ENCODE measurements at places on chromosomes 4 and X. TPM values are rescaled to one million over a fixed set of nuclear protein-coding genes. Genes with fewer than 3 reads are reported as not detected.

MAGEC1 gene
- total RNA-seq: not detected

NUP62CL gene
- total RNA-seq: 1.6 TPM

TBC1D19 gene
- total RNA-seq: 21.2 TPM

STPG2 gene
- total RNA-seq: 0.66 TPM

CFAP47 gene
- 0.17 TPM for total RNA-seq

DNA sequence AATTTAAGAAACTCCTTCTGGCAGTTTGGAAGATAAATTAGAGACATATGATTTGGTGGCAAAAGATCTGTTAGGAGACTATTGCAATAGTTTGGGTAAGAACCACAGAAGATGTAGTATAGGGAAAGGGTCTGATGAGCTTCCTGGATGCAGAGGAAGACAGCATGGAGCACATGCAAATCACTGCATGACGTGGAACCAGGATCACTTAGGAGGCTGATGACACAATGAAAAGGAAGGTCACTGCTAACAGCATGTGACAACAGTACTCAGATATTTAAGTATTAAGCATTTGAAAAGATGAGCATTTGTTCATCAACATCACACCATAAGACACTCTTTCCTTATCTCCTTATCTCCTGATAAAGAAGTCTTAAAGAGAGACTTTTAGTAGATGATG lies 167.8 kb upstream of the LDB2 start:
- no peak overlapping the region for H3K27ac ChIP-seq
- H3K4me3 ChIP-seq: no peak overlapping the region
- no peak for DNase-seq
- H3K36me3 ChIP-seq: no peaks in the 10 kb centered on the region
- H3K27me3 ChIP-seq: no peaks in the 10 kb centered on the region

GRCh38 chr4:138891631-138892031 lies 124.0 kb upstream of the NOCT start:
- H3K36me3 ChIP-seq: no peaks in the 10 kb centered on the region
- H3K4me3 ChIP-seq: no peak overlapping the region
- DNase-seq: no peak
- H3K4me1 ChIP-seq: peaks cover 7% of the 10 kb centered on the region
- no peak overlapping the region for H3K27ac ChIP-seq
- H3K27me3 ChIP-seq: peaks cover 4% of the 10 kb centered on the region

DNA sequence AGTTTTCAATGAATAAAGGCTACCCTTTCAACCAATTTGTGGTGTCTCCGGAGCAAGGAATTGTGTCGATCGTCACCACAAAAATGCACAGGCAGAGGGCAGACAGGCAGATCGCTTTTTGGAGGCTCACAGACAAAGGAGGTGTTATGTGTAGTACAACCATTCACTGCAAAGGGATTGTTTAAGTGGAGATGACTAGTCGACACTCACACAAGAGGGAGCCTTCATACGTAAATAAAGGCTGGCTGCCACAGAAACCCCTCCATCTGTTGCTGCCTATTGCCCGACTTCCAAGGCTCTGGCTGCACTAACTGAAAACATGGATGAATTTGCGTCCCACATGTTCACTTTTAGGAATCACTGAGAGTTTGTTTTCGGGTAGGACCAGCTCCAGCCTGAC lies 281.1 kb downstream of the NKX6-1 start:
- DNase-seq: no peak
- no peak overlapping the region for H3K4me3 ChIP-seq
- H3K27me3 ChIP-seq: no peaks in the 10 kb centered on the region
- H3K36me3 ChIP-seq: no peaks in the 10 kb centered on the region
- H3K27ac ChIP-seq: no peak overlapping the region

DNA sequence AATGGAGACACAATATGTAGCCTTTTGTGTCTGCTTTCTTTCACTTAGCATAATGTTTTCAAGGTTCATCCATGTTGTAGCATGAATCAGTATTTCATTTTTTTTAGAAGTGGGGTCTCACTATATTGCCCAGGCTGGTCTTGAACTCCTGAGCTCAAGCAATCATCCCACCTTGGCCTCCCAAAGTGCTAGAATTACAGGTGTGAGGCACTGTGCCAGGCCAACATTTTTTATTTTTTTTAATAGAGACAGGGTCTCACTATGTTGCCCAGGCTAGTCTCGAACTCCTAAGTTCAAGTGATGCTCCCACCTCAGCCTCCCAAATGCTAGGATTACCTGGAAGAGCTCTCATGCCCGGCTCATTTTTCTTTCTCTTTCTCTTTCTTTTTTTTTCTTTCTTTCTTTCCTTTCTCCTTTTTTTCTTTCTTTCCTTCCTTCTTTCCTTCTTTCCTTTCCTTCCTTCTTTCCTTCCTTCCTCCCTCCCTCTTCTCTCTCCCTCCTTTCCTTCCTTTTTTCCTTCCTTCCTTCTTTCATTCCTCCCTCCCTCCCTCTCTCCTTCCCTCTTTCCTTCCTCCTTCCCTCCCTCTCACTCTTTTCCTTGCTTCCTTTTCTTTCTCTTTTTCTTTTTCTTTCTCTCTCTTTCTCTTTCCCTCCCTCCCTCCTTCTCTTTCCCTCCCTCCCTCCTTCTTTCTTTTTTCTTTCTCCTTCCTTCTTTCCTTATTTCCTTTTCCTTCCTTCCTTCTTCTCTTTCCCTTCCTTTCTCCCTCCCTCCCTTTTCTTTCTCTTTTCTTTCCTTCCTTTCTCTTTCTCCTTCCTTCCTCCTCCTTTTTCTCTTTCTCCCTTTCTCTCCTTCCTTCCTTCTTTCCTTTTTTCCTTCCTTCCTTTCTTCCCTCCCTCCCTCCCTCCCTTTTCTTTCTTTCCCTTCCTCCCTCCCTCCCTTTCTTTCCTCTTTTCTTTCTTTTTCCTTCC lies 10.1 kb upstream of the RPL39 start:
- H3K27me3 ChIP-seq: peaks cover 2% of the 10 kb centered on the region
- H3K36me3 ChIP-seq: no peaks in the 10 kb centered on the region
- no peak for DNase-seq
- no peak overlapping the region for H3K4me3 ChIP-seq
- H3K4me1 ChIP-seq: no peaks in the 10 kb centered on the region

DNA sequence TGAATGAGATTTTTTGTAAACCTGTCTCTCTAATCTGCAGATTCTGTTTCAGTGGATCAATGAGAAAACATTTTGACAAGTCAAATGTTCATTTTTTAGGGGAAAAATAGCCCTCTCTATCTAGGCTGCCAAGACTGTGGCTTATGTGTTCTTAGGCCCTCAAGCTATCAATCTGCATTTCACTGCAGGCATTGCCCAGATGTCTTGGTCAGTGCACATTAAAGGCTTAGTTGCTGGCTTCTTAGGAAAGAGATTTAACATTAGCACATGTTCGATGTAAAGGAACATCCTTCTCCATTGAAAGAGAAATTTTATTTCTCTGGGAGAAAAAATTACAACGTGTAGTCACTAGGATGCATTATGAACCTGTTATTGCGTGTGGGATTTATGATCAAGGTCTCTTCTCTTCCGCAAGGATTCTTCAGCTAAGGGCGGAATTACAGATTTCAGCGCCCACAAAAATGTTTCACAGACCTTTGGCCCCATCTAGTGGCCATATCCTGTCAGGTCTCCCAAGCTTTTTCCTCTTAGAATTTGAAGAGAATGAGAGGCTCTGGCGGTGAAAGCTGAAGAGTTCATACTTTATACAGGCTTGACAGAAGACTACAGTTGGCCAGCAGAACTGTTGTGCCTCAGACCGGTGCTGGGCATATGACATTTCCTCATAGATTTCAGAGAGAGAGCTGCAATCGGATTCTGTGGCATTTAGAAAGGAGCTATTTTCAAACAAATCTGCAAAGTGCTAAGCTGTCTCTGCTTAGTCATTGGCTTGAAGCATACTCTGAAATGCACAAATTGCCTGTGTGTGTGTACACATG lies 144.6 kb upstream of the NOCT start:
- no peaks in the 10 kb centered on the region for H3K36me3 ChIP-seq
- H3K4me1 ChIP-seq: peaks cover 14% of the 10 kb centered on the region
- peak overlapping the region; percentile 3 for H3K27ac ChIP-seq
- H3K4me3 ChIP-seq: peak overlapping the region; percentile 1
- peak; percentile 66 for DNase-seq

DNA sequence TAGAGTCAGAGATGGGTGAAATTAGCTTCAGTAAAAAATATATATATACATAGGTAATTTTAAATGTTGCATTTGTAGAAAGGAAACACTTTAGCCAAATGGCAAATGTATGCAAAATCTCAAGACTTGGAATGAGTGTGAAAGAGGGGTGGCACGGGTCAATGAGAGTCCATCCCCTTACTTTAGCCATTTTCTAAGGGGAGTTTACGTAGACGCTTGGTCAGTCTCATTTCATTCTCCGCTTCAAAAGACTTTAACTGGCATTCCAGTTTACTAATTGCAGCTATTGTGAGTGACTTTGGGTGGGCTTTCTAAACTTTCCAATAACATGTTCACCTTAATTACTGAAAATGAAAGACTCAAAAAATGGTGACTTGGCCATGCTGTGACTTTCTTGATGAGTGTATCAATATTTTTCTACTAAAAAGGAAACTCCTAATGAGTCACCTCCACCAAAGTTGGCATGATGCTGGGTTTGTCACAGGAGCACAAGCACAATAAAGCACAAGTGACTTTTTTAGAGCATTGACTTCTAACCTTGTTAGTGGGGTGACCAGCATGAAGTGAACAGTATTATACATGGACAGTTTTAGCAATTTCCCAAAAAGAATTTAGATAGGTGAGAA lies 356.0 kb upstream of the RASGEF1B start:
- H3K27me3 ChIP-seq: peaks cover 2% of the 10 kb centered on the region
- H3K27ac ChIP-seq: no peak overlapping the region
- H3K36me3 ChIP-seq: no peaks in the 10 kb centered on the region
- H3K4me3 ChIP-seq: no peak overlapping the region
- no peak for DNase-seq
- H3K4me1 ChIP-seq: peaks cover 4% of the 10 kb centered on the region

DNA sequence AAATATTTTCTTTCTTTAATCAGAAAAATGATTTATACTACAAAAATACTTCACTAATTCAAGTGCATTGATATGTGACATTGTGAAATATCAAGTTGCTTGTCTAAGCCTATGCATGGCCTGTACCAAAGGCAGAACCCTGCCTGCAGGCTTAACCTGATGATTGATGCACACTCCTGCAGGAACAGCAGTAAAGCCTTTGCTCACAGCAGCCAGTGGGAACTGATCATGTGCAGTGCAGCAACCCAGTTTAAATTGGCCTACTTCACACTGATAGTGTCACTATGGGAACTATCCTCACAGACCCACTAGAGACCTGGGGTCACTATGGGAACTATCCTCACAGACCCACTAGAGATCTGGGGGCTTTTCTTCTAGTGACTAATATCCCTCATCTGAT lies 603.8 kb downstream of the RAPGEF2 start:
- H3K27me3 ChIP-seq: no peaks in the 10 kb centered on the region
- H3K4me1 ChIP-seq: peaks cover 11% of the 10 kb centered on the region
- H3K4me3 ChIP-seq: no peak overlapping the region
- H3K27ac ChIP-seq: no peak overlapping the region
- no peak for DNase-seq

DNA sequence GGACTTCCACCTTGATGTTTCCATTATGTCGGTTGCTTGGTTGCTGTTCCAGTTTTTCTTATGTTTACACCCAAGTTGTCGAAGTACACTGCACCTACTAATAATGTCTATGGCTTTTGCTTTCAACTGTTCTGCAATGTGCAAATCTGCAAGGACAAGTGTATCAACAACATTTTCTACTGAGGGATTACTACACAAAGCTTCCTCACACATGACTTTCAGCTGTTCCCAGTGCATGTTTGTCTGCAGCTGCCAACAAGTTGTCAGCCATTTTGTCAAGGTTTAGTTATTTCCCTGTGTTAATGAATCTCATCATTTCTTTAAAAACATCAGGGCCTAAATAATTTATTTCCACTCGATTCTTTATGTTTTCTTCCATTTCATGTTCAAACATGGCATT lies 45.4 kb upstream of the UGT2A3 start:
- no peak overlapping the region for H3K4me3 ChIP-seq
- no peaks in the 10 kb centered on the region for H3K27me3 ChIP-seq
- no peak for DNase-seq
- no peaks in the 10 kb centered on the region for H3K36me3 ChIP-seq

DNA sequence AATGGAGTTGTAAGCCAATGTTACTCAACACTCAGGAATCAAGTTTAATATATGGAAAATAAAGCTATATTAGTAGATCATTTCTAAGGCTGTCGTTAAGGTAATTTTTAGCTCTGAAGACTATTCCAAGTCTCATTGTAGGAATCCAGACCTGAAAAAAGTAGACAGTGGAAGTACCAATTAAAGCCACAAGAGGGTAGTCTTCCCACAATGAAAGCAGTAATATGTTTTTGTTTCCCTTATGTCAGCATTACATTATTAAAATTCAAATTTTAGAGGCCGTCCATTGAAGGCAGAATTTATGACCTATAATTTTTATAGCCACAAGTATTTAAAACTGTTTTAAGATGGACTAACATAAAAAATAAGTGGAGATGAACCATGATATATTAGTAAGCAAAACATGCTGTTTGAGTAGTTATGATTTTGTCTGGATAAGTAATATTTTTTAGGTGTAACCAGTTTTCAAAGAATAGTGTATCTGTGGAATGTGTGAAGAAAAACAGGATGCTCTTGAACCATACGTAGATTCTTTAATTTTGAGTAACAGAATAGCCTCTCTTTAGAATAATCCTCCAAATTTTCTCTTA lies 372.6 kb upstream of the TECRL start:
- no peak overlapping the region for H3K4me3 ChIP-seq
- H3K36me3 ChIP-seq: no peaks in the 10 kb centered on the region
- no peak overlapping the region for H3K27ac ChIP-seq
- peaks cover 5% of the 10 kb centered on the region for H3K4me1 ChIP-seq
- no peak for DNase-seq
- no peaks in the 10 kb centered on the region for H3K27me3 ChIP-seq

- no peaks in the 10 kb centered on the region for H3K27me3 ChIP-seq
- DNase-seq: no peak
- H3K27ac ChIP-seq: no peak overlapping the region
- H3K4me3 ChIP-seq: no peak overlapping the region
Measured at GRCh38 chrX:37921758-37922157, 74.4 kb upstream of the DYNLT3 start.

DNA sequence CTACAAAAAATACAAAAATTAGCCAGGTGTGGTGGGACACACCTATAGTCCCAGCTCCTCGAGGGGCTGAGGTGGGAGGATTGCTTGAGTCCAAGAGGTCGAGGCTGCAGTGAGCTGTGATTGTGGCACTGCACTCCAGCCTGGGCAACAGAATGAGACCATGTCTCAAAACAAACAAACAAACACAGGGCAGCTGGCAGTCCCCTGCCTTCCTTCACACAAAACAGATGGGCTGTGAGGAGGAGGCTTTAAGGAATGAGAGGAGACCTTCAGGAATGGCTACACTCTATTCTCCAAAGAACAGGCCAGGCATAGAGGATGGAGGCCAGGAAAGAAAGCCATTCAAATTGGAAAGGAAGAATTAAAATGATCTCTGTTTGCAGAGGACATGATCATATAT lies 65.6 kb upstream of the MAML3 start:
- DNase-seq: no peak
- H3K4me3 ChIP-seq: no peak overlapping the region
- H3K4me1 ChIP-seq: no peaks in the 10 kb centered on the region
- H3K27ac ChIP-seq: no peak overlapping the region

- no peak for DNase-seq
- no peak overlapping the region for H3K4me3 ChIP-seq
- peaks cover 4% of the 10 kb centered on the region for H3K27me3 ChIP-seq
- no peaks in the 10 kb centered on the region for H3K4me1 ChIP-seq
- no peak overlapping the region for H3K27ac ChIP-seq
Measured at GRCh38 chr4:184500748-184501589, 26.6 kb upstream of the IRF2 start.

GRCh38 chr4:82906469-82906868 lies 5.9 kb downstream of the THAP9 start:
- no peak overlapping the region for H3K27ac ChIP-seq
- H3K4me1 ChIP-seq: peaks cover 2% of the 10 kb centered on the region
- H3K4me3 ChIP-seq: no peak overlapping the region
- DNase-seq: no peak
- no peaks in the 10 kb centered on the region for H3K36me3 ChIP-seq
- no peaks in the 10 kb centered on the region for H3K27me3 ChIP-seq

Measured in glutamatergic neuron (in vitro differentiated cells).